ENCODE measurements at places on chromosomes 3 and 15.

GRCh38 chr3:535566-536416, 339.2 kb downstream of the CHL1 start:
- no peak overlapping the region for H3K27ac ChIP-seq
- H3K4me1 ChIP-seq = no peaks in the 10 kb centered on the region
- H3K27me3 ChIP-seq = no peaks in the 10 kb centered on the region
- no peaks in the 10 kb centered on the region for H3K36me3 ChIP-seq
- H3K4me3 ChIP-seq = no peak overlapping the region

DNA sequence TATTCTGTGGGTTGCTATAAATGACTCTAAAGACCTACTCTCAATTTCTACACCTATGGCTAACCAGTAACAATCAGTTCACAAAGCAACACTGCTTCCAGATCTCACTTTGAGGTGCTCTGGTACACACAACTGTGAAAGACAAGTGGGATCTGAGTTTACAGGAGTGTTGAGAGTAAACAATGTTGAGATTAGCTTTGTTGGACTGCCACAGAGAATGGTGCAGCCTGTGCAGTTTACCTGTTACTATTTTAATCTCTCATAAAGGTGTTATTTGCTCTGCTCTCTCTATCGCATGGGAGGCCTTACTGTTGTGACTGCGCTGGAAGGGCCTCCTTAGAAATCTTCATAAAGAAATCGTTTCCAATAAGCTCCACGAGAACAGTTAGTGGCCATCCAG, 112.0 kb downstream of the SOX2 start:
- H3K27me3 ChIP-seq = no peaks in the 10 kb centered on the region
- H3K27ac ChIP-seq = no peak overlapping the region
- DNase-seq = no peak
- H3K4me1 ChIP-seq = no peaks in the 10 kb centered on the region
- no peaks in the 10 kb centered on the region for H3K36me3 ChIP-seq

DNA sequence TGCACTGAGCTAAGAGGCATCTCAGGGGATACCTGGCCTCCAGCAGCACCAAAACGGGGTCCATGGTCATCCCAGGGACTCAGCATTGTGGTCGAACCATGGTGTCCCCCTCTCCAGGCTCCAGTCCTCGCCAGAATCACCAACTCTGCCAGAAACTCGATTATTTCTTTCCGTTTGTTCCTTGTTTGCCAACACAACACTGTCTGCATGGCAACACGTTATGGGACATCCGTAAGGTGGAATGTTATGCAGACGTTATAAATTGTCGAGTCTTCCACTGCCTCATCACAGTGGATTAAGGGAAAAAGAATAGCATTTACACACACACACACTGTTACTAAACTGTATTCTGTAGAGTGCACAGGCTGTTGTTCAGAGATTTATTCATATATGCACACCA, 52.5 kb upstream of the RPL32 start:
- peaks cover 4% of the 10 kb centered on the region for H3K4me1 ChIP-seq
- H3K27me3 ChIP-seq = no peaks in the 10 kb centered on the region
- peaks cover 19% of the 10 kb centered on the region for H3K36me3 ChIP-seq
- no peak overlapping the region for H3K27ac ChIP-seq

- no peak overlapping the region for H3K27ac ChIP-seq
- H3K4me3 ChIP-seq = no peak overlapping the region
Observed at GRCh38 chr15:65914386-65914785, 45.1 kb downstream of the RAB11A start.

GRCh38 chr3:86519819-86520218, 471.1 kb downstream of the VGLL3 start:
- no peak for DNase-seq
- no peak overlapping the region for H3K27ac ChIP-seq
- H3K4me3 ChIP-seq = no peak overlapping the region
- no peaks in the 10 kb centered on the region for H3K4me1 ChIP-seq
- no peaks in the 10 kb centered on the region for H3K36me3 ChIP-seq
- no peaks in the 10 kb centered on the region for H3K27me3 ChIP-seq

- no peaks in the 10 kb centered on the region for H3K36me3 ChIP-seq
- no peak overlapping the region for H3K4me3 ChIP-seq
- H3K27ac ChIP-seq = no peak overlapping the region
- H3K27me3 ChIP-seq = peaks cover 42% of the 10 kb centered on the region
Observed at GRCh38 chr15:73318463-73319351, 50.1 kb downstream of the HCN4 start.

GRCh38 chr3:72185549-72186399, 400.8 kb upstream of the PROK2 start:
- H3K4me1 ChIP-seq = peaks cover 25% of the 10 kb centered on the region
- DNase-seq = peak; percentile 48
- H3K4me3 ChIP-seq = no peak overlapping the region
- peaks cover 3% of the 10 kb centered on the region for H3K27me3 ChIP-seq
- no peak overlapping the region for H3K27ac ChIP-seq
- no peaks in the 10 kb centered on the region for H3K36me3 ChIP-seq

- no peak for DNase-seq
- peaks cover 10% of the 10 kb centered on the region for H3K4me1 ChIP-seq
- peaks cover 6% of the 10 kb centered on the region for H3K36me3 ChIP-seq
- no peak overlapping the region for H3K27ac ChIP-seq
Observed at GRCh38 chr3:47515100-47515499, 1.6 kb upstream of the ELP6 start.

- no peaks in the 10 kb centered on the region for H3K27me3 ChIP-seq
- H3K4me3 ChIP-seq = no peak overlapping the region
- H3K36me3 ChIP-seq = no peaks in the 10 kb centered on the region
- no peaks in the 10 kb centered on the region for H3K4me1 ChIP-seq
Observed at GRCh38 chr3:19216669-19217337, 68.5 kb downstream of the KCNH8 start.

- no peak for DNase-seq
- H3K27ac ChIP-seq = no peak overlapping the region
- no peak overlapping the region for H3K4me3 ChIP-seq
- no peaks in the 10 kb centered on the region for H3K4me1 ChIP-seq
Observed at GRCh38 chr3:115415246-115415996, 207.9 kb upstream of the GAP43 start.

- no peaks in the 10 kb centered on the region for H3K36me3 ChIP-seq
- H3K4me3 ChIP-seq = peak overlapping the region; percentile 37
- H3K27ac ChIP-seq = peak overlapping the region; percentile 72
- no peaks in the 10 kb centered on the region for H3K27me3 ChIP-seq
- DNase-seq = peak; percentile 97
- H3K4me1 ChIP-seq = peaks cover 21% of the 10 kb centered on the region
Observed at GRCh38 chr3:167521006-167521355, 47.1 kb upstream of the SERPINI2 start.

DNA sequence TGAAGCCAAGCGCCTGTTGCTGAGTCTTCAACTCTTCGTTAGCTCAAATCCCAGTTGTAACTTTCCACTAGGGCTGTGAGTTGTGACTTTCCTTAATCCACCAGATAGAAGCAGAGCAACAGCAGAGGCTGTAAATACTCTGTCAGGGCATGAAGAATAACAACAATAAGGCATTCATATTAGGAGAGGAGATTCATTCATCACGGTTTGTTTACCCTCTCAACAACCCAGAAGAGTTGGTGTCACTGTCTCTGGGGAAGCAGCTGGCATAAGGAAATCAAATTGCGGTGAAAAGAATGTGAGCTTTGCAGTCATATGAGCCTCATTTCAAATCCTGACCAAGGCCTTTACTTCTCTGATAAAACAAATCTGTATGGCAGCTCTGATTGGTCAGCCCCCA, 184.8 kb downstream of the SHQ1 start:
- no peak overlapping the region for H3K4me3 ChIP-seq
- H3K36me3 ChIP-seq = no peaks in the 10 kb centered on the region
- no peaks in the 10 kb centered on the region for H3K27me3 ChIP-seq
- no peak for DNase-seq
- no peaks in the 10 kb centered on the region for H3K4me1 ChIP-seq
- H3K27ac ChIP-seq = no peak overlapping the region

DNA sequence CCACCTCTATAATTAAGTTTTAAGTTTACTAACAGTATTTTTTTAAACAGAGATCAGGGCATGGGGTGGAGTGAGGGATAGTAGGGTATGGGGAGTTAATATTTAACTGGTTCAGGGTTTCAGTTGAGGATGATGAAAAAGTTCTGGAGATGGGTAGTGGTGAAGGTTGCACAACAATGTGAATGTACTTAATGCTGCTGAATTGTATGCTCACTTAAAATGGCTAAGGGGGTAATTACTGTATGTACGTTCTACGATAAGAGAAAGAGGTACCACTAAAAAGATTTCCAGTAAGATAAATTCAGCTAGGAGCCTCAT, 101.4 kb downstream of the TNIK start:
- no peak overlapping the region for H3K27ac ChIP-seq
- H3K4me1 ChIP-seq = no peaks in the 10 kb centered on the region
- no peaks in the 10 kb centered on the region for H3K27me3 ChIP-seq
- H3K4me3 ChIP-seq = no peak overlapping the region

DNA sequence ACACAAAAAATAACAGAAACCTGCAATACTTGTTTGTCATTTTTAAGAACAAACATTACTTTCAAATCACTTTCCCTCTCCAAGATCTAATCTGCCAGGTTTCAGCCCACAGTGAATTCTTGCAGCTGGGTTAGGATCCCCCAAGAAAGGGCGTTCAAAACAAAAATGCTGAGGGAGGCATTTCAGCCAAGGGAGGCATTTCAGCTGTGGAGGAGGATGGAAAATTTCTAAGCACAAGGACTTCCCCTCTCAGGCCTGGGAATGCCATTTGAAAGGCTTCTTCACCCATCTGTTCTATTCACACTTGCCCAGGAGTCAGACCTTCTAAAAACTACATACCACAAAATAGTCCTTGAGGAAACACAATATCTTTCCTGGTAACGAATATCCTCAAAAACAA, 69.1 kb downstream of the P3H2 start:
- no peaks in the 10 kb centered on the region for H3K36me3 ChIP-seq
- no peak for DNase-seq
- H3K27me3 ChIP-seq = no peaks in the 10 kb centered on the region
- peaks cover 8% of the 10 kb centered on the region for H3K4me1 ChIP-seq
- H3K4me3 ChIP-seq = no peak overlapping the region

DNA sequence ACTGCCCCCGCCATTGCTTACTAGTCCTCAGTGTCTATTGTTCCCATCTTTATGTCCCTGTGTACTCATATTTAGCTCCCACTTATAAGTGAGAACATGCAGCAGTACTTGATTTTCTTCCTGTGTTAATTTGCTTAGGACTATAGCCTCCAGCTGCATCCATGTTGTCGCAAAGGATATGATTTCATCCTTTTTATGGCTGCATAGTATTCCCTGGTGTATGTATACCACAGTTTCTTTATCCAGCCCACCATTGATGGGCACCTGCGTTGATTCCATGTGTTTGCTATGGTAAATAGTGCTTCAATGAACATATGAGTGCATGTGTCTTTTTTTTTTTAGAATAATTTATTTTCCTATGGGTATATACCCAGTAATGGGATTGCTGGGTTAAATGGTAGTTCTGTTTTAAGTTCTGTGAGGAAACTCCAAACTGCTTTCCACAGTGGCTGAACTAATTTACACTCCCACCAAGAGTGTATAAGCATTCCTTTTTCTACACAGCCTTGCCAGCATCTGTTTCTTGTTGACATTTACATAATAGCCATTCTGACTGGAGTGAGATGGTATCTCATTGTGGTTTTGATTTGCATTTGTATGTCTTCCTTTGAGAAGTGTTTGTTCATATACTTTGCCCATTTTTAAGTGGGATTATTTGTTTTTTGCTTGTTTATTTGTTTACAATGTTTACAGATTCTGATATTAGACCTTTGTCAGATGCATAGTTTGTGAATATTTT, 53.7 kb downstream of the GALK2 start:
- H3K4me1 ChIP-seq = no peaks in the 10 kb centered on the region
- DNase-seq = no peak
- no peak overlapping the region for H3K4me3 ChIP-seq
- no peaks in the 10 kb centered on the region for H3K27me3 ChIP-seq
